Left lung (tissue), 14 donors: ENCODE measurements at places on chromosomes 6 and 20. TPM values are rescaled to one million over a fixed set of nuclear protein-coding genes. Genes with fewer than 3 reads are reported as not detected.

GRCh38 chr20:38198238-38198861, 33.3 kb upstream of the TGM2 start:
- no peak for DNase-seq

DNA sequence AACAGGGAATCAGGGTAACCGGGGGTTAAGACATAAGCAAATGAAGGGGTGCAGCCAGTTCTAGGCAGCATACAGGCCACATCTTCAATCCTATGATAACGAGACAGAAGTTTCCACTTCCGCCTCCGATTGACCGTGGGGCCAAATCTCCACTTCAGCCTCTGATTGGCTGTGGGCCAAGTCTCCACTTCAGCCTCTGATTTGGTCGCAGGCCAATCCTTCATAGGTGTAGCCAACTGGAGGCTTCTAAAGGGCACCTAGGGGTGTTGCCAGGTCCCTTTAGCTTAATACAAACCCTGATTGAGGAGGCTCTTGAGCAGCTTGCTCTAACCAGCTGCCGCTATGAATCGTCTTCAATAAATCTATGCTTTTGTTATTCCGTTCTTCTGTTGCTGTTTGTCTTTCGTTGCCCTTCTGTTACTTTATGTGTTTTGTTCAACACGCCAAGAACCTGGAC, 2.1 kb upstream of the ERGIC3 start:
- DNase-seq: peak; percentile 56

DNA sequence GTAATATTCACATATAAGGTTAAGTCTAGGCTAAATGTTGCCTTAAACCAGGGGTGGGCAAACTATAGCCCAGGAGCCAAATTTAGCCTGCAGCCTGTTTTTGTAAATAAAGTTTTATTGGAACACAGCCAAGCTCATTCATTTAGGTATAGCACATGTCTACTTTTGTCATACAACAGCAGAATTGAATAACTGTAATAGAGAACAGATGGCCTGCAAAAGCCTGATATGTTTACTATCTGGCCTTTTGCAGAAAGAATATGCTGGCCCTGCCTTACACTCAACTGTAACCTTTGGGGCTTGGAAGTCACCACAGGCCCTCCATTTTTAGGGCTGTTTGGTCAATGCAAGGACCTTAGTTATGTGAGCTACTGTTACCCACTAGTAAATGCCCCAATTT, 17.7 kb upstream of the BCLAF1 start:
- DNase-seq: no peak

- DNase-seq: no peak
Observed at GRCh38 chr6:16700202-16700915, 60.9 kb downstream of the ATXN1 start.

GRCh38 chr6:149500096-149500495, 15.3 kb upstream of the ZC3H12D start:
- DNase-seq: no peak

DNA sequence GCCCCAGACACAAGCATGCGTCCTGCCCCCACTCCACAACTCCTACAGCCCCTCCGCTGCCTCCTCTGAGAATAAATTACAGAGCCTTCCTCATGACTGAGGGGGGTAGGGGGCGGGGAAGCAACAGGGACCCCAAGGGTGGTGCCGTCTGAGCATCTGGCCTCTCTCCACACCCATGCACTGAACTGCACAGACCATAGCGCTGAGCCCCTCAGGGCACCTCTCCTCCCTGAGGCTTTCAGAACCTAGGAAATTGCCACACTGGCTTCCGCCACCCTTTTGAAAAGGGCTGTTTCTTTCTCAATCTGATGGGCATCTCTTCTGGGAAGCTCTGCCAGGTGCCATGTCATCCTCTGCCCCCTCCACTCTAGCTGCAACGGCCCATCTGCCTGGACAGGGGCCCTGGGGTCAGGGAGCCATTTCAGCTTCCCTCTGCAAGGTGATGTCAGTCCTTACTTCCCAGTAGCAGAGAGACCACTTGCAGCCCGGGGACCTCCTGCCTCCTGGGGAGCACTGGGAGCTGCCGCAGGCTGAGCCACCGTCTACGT, 2.5 kb downstream of the CST7 start:
- DNase-seq: no peak

- DNase-seq: peak; percentile 32
Observed at GRCh38 chr6:91330896-91331295, 744.0 kb upstream of the MAP3K7 start.

DNA sequence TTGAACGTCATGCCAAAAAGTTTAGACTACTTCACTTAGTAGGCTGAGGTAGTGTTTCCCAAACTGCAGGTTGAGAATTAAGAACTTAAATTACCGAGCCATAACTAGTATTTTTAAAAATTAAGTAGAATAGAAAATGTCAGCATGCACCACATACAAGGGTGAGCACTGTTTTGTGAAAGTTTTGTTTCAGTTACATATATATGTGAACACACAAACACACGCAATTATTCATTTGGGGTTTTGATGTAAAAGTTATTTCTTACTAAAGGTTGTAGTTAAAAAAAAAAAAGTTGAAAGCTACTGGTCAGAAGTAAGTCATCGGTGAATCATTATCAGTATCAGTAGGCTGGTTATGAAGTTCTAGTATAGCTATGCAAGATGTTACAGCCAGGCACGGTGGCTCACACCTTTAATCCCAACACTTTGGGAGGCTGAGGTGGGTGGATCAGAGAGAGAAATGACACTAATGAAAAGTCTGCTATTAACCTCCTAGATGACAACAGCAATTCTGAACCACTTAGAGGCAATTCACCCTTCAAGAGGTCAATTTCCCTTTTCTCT, 24.1 kb downstream of the FASTKD5 start:
- no peak for DNase-seq

DNA sequence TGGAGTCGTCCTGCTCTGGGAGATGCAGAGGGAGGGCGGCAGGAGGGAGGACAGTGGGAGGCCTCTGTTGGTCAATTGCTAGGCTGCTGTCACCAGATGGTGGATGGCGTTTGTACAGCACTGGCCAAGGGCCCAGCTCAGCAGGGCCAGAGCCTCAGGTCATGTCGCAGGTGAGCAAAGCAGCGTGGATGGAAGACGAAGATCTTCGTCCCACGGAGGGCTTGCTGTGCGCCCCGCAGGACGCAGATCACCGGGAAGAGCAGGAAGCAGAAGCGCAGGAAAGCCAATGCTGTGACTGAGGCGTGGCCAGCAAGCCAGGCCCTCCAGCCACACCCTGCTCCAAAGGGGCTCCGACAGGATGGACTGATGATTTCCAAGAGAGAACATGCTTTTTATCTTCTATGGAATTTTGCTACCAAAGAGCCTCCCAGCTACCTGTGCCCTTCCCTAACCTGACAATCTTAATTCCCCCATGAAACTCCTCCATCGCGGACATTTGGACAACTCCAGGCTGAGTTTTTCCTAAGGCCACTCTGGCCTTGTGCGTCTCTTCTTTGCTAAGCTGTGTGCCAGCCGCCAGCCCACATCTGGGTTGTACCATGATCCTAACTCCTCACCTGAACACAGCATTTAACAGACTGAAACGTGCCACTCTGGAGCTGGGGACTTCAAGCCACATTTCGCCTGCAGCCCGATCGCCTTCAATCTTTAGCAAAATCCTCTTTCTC, 3.5 kb upstream of the SLCO4A1 start:
- no peak for DNase-seq

DNA sequence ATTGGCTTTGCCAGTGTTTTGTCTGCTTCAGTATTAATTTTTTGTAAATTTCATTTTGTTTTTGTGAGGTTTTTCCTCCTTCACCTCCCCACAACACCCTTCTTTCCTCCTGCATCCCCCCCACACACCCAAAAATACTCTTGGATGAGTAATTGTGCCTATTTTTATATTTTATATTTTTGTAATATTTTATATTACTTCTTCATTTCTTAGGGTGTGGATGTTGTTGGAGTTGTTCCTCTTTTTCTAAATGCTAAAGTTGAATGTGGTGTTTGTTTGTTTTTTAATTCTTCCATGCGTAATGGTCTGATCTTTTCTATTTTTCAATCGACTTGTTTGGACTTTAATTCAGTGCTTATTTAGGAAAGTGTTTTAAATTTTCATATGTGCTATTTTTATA, 420.5 kb upstream of the SOX4 start:
- DNase-seq: no peak

DNA sequence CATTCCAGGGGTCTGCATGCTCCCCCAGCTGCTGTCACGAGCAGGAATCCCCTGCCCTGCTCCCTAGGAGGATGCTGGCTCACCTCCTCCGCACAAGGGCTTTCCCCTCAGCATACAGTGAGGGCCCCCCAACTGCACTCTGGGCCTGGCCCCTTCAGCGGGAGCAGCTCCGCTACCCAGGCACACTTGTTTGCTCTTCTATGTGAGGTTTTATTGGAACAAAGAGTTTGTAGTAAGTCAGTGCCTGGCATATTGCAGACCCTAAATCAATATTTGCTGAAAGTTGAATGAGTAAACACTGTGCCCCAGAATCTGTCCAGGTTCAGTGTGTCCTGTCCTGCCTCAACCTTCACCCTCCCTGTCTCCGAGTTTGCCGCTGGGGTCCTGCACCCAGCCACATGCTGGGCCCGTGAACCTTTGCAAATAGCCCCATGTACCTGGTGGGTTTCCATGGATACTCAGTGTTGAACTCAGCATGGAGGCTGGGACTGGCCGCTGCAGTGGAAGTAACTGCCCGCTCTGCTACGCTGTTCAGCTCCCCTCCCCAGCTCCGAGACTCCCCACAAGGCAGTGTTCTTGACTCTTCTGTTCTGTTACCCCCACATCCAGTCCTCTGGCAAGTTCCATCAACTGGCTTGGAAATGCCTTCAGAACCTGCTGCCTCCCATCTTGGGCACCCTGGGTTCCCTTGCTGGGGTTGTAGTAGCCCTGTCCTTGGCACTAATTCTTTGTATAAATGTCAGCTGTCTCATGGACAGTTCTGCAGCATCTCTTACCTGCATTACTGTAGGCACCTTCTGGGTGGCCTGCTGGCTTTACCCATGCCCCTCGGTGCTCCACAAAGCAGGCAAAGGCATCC, 15.7 kb downstream of the SLC22A1 start:
- no peak for DNase-seq

DNA sequence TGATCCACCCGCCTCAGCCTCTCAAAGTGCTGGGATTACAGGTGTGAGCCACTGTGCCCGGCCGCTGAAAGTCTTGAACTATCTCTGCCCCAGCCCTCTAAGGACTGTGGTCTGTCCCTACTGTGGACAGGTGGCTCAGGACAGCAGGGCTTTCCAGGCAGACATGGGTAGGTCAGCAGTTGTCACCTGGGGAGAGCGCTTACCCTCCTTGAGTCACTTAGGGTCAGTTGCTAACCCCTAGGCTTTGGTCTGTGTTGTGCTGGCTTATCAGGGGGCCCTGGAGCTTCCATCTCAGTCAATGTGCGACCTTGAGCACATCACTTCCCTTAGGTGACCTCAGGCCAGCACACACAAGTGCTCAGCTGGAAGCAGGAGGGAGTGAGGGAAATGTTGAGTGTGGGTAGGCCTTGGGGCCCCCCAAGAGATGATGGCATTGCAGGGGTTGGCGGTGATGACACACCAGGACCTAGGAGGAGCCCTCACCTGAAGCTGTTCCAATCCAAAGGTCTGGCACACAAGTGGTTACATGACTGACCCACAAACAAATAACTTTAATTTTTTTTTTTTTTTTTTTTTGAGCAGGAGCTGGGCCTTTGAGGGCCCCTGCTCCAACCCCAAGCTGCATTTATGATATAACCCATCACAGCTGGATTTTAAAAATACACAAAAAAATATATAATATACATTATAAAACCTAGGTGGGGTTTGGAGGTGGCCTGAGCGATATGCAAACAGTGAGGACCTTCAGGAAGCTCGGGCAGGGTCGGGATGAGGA, 5.1 kb downstream of the RPL10A start:
- no peak for DNase-seq

DNA sequence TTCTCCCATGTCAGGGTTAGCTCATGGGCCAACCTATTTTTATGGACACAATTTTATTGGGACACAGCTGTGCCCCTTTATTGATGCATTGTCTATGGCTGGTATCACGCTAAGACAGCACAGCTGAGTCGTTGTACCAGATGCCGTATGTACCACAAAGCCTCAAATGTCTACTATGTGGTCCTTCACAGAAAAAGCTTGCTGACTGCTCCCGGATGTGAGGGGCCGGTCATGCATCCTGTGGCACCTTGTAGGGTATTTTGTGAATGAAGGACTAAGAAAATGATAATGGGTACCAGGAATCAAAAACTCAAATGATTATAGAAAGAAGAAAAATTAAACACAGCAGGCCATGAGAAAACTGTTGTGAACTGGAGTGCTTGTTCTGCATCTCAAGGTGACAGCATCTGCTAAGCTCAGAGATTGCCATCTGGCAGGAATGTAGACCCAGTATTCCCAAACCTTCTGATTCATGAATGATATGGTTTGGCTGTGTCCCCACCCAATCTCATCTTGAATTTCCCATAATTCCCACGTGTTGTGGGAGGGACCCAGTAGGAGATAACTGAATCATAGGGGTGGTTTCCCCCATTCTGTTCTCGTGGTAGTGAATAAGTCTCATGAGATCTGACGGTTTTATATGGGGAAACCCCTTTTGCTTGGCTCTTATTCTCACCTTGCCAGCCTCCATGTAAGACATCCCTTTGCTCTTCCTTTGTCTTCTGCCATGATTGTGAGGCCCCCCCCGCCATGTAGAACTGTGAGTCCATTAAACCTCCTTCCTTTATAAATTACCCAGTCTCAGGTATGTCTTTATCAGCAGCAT, 248.5 kb downstream of the TSHZ2 start:
- no peak for DNase-seq

The C20orf144 gene
- not detected for total RNA-seq

The ATG5 gene
- 31.8 TPM for total RNA-seq

The SYCP2L gene
- 0.45 TPM for total RNA-seq

The UNC93A gene
- not detected for total RNA-seq

The PLEKHG1 gene
- 27.8 TPM for total RNA-seq

The NEDD9 gene
- 193 TPM for total RNA-seq

The TP53INP2 gene
- total RNA-seq: 41.5 TPM

The EDN3 gene
- total RNA-seq: not detected
